Prostate gland (tissue), 2 donors: ENCODE measurements at places on chromosomes 11 and 22. TPM values are rescaled to one million over a fixed set of nuclear protein-coding genes. Genes with fewer than 3 reads are reported as not detected.

The BEST1 gene
- total RNA-seq, result 1.5 TPM

The CREB3L1 gene
- total RNA-seq, result 47.0 TPM

The OR51B4 gene
- not detected for total RNA-seq

The ARHGAP20 gene
- total RNA-seq, result 3.7 TPM

The OR8D4 gene
- 1.5 TPM for total RNA-seq

The SLC43A3 gene
- 23.3 TPM for total RNA-seq

The APOBEC3H gene
- total RNA-seq, result 4.1 TPM

The APOL5 gene
- total RNA-seq, result not detected

The SLN gene
- total RNA-seq, result not detected

The RIMBP3C gene
- 6.4 TPM for total RNA-seq

The TIMM8B gene
- total RNA-seq, result 49.5 TPM

The C1QTNF4 gene
- 13.0 TPM for total RNA-seq

The POTEH gene
- total RNA-seq, result 70.7 TPM

The JHY gene
- 10.9 TPM for total RNA-seq

The CASP1 gene
- total RNA-seq, result 3.5 TPM

The DDIAS gene
- total RNA-seq, result 6.5 TPM

The SLC25A18 gene
- 10.6 TPM for total RNA-seq

The ZBED5 gene
- 33.0 TPM for total RNA-seq

The APOA5 gene
- not detected for total RNA-seq

The FAM83F gene
- 26.2 TPM for total RNA-seq

The EHBP1L1 gene
- total RNA-seq, result 68.2 TPM

The SEZ6L gene
- total RNA-seq, result 0.45 TPM

The NLRP14 gene
- 0.27 TPM for total RNA-seq

The OR56A4 gene
- not detected for total RNA-seq

The NPTXR gene
- 12.6 TPM for total RNA-seq

The NXPE2 gene
- 0.62 TPM for total RNA-seq

The MS4A6E gene
- 1.4 TPM for total RNA-seq

The OR2D2 gene
- 1.2 TPM for total RNA-seq

The KRTAP5-2 gene
- not detected for total RNA-seq

The CRYBA4 gene
- 3.3 TPM for total RNA-seq

The FIBIN gene
- 5.7 TPM for total RNA-seq

The TMEM25 gene
- total RNA-seq, result 52.4 TPM

The OR51Q1 gene
- total RNA-seq, result not detected

The TRIM48 gene
- not detected for total RNA-seq
